Caco-2 (cell line): ENCODE measurements at places on chromosomes 7 and 10. TPM values are rescaled to one million over a fixed set of nuclear protein-coding genes. Genes with fewer than 3 reads are reported as not detected.

The AKR1B1 gene
- 58.6 and 62.8 TPM in 2 replicates for total RNA-seq

The FOXI2 gene
- total RNA-seq: not detected in 2 replicates

The FFAR4 gene
- total RNA-seq: 2.5 and 2.7 TPM in 2 replicates

- no peak for DNase-seq
- no peak overlapping the region for H3K27ac ChIP-seq
- H3K27me3 ChIP-seq: no peaks in the 10 kb centered on the region
- H3K36me3 ChIP-seq: no peaks in the 10 kb centered on the region; the same call in 1 of the 2 replicates
Measured at GRCh38 chr7:66119245-66119850, 4.7 kb downstream of the CRCP start.

GRCh38 chr7:123675181-123675473, 19.5 kb downstream of the LMOD2 start:
- no peaks in the 10 kb centered on the region for H3K4me1 ChIP-seq
- no peak for DNase-seq
- H3K36me3 ChIP-seq: no peaks in the 10 kb centered on the region
- H3K27ac ChIP-seq: no peak overlapping the region
- no peak overlapping the region for H3K4me3 ChIP-seq

DNA sequence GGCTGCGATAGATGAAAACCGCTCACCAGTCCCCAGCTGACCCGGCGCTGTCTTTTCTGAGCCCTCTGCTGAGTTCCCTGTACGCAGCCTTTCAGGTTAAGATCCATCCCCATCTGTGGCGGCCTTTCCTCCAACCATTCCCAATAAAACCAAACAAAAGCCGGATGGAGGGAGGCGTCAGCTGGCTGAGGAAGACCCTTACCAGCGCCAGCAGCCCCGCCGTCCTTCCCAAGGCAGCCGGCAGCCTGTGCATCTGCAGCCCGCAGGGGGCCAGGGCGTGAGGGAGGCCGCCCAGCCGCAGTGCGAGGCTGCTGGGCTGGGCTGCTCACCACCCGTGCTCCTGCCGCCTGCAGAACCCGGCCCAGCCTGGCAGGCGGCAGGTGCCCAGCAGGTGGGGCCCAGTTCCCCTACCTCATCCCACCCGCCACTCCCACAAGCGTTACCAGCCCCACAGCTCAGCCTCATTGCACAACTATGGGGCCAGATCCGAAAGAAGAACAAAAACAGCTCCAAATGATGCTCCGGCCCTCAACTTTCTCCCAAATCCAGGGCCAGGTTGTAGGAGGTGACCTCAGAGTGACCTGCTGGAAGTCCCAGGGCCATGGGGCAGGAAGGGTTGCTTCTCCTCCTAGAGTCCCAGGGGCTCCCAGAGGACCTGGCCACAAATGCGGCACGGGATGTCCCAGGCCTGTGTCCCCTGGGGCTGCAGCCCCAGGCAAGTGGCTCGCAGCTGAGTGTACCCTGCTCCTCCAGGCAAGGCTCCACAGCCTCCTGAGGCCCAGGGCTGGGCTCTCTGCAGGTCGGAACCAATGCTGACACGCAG, 23.8 kb downstream of the PAPOLB start:
- H3K27me3 ChIP-seq: no peaks in the 10 kb centered on the region
- H3K4me1 ChIP-seq: no peaks in the 10 kb centered on the region
- H3K36me3 ChIP-seq: no peaks in the 10 kb centered on the region
- H3K27ac ChIP-seq: no peak overlapping the region
- no peak overlapping the region for H3K4me3 ChIP-seq
- no peak for DNase-seq

GRCh38 chr7:44986218-44987053, 7.6 kb upstream of the MYO1G start:
- peaks cover 11% of the 10 kb centered on the region for H3K4me1 ChIP-seq
- DNase-seq: peak; percentile 97
- H3K4me3 ChIP-seq: peak overlapping the region; percentile 80

DNA sequence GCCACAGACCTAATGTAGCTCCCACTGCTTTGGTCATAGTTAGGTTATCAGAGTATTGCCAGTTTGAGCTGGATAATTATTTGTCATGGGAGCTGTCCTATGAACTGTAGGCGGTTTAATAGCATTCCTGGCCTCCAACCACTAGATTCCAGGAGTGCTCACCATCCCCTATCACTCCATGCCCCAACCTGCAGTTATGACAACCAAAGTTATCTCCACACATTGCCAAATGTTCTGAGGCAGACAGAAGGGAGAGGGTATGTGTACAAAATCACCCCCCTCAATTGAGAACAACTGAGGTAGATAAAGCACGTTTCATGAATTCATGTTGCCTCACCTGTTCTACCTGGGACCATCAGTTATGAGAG, 119.0 kb upstream of the CACUL1 start:
- no peaks in the 10 kb centered on the region for H3K36me3 ChIP-seq
- no peak overlapping the region for H3K4me3 ChIP-seq
- no peak overlapping the region for H3K27ac ChIP-seq
- peaks cover 24% of the 10 kb centered on the region for H3K4me1 ChIP-seq
- no peaks in the 10 kb centered on the region for H3K27me3 ChIP-seq

GRCh38 chr7:4265066-4265465, 417.0 kb upstream of the FOXK1 start:
- H3K36me3 ChIP-seq: no peaks in the 10 kb centered on the region
- H3K27ac ChIP-seq: no peak overlapping the region
- H3K4me1 ChIP-seq: no peaks in the 10 kb centered on the region
- no peak overlapping the region for H3K4me3 ChIP-seq

DNA sequence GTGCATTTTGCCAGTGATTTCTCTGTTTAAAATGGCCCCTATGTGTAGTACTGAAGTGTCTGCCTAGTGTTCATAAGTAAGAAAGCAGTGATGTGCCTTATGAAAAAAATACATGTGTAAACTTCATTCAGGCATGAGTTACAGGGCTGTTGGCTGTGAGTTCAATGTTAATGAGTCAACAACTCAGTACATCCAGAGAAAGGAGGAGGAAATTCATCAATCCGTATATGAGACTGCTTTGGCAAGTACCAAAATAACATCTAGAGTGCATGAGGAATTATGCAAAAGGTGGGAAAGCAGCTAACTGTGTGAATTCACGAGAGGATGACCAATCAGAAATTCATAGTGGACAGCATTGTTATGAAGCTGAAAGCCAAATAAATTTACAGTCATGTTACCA, 255.6 kb downstream of the ZEB1 start:
- H3K27ac ChIP-seq: no peak overlapping the region
- no peak for DNase-seq
- no peaks in the 10 kb centered on the region for H3K27me3 ChIP-seq
- no peaks in the 10 kb centered on the region for H3K4me1 ChIP-seq
- H3K36me3 ChIP-seq: no peaks in the 10 kb centered on the region

DNA sequence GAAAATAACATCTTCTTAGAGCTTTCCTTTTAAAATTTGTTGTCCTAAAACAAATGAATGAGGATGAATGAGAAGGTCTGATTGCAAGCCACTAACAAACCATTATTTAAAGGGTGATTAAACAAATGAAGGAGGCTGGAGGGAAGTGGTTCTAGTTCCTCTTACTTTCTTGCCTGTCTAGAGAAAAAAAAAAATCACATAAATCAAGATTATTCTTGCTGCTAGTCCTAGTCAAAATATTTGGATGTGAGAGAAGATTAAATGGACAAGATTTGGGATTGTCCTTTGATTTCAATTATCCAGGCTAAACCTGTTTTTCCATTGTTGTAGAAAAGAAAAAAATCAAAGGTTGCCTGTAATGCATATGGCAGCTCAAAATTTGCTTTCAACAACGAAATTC, 3.3 kb downstream of the SKAP2 start:
- DNase-seq: no peak
- no peaks in the 10 kb centered on the region for H3K36me3 ChIP-seq
- peaks cover 7% of the 10 kb centered on the region for H3K4me1 ChIP-seq
- H3K27ac ChIP-seq: no peak overlapping the region
- no peak overlapping the region for H3K4me3 ChIP-seq

DNA sequence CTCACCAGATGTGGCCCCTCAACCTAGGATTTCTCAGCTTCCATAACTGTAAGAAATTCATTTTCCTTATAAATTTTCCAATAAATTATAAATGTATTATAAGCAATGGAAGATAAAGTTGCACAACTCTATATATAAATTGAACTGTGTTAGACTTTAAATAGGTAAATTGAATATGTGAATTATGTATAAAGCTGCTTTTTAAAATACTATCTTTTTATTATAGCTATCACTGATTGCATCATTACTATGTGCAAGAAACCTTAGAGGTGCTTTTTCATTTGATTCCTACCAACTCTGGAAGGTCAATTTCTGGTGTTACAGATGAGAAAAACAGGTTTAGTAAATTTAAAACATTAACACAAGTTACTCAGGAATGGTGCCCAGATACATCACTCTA, 8.4 kb downstream of the MTERF1 start:
- H3K4me3 ChIP-seq: no peak overlapping the region
- no peak overlapping the region for H3K27ac ChIP-seq
- no peaks in the 10 kb centered on the region for H3K36me3 ChIP-seq
- DNase-seq: no peak
- H3K4me1 ChIP-seq: no peaks in the 10 kb centered on the region

- peaks cover 26% of the 10 kb centered on the region for H3K4me1 ChIP-seq
- no peaks in the 10 kb centered on the region for H3K27me3 ChIP-seq
- no peak for DNase-seq
- H3K27ac ChIP-seq: no peak overlapping the region
- H3K4me3 ChIP-seq: no peak overlapping the region
- H3K36me3 ChIP-seq: no peaks in the 10 kb centered on the region
Measured at GRCh38 chr10:72248468-72249151, 25.1 kb upstream of the DDIT4 start.

- H3K36me3 ChIP-seq: peaks cover 3% of the 10 kb centered on the region
- no peaks in the 10 kb centered on the region for H3K27me3 ChIP-seq
- no peak overlapping the region for H3K27ac ChIP-seq
- H3K4me3 ChIP-seq: no peak overlapping the region
- H3K4me1 ChIP-seq: no peaks in the 10 kb centered on the region
- no peak for DNase-seq
Measured at GRCh38 chr10:79286318-79286951, 60.8 kb upstream of the PPIF start.

- DNase-seq: peak; percentile 79
- H3K4me3 ChIP-seq: no peak overlapping the region
- H3K4me1 ChIP-seq: peaks cover 14% of the 10 kb centered on the region
- no peaks in the 10 kb centered on the region for H3K27me3 ChIP-seq
Measured at GRCh38 chr7:51366930-51367613, 50.5 kb upstream of the COBL start.

GRCh38 chr7:47335557-47336471, 246.1 kb downstream of the TNS3 start:
- no peak overlapping the region for H3K4me3 ChIP-seq
- no peak for DNase-seq
- no peaks in the 10 kb centered on the region for H3K27me3 ChIP-seq
- peaks cover 2% of the 10 kb centered on the region; the same call in 1 of the 2 replicates for H3K36me3 ChIP-seq
- no peaks in the 10 kb centered on the region for H3K4me1 ChIP-seq

DNA sequence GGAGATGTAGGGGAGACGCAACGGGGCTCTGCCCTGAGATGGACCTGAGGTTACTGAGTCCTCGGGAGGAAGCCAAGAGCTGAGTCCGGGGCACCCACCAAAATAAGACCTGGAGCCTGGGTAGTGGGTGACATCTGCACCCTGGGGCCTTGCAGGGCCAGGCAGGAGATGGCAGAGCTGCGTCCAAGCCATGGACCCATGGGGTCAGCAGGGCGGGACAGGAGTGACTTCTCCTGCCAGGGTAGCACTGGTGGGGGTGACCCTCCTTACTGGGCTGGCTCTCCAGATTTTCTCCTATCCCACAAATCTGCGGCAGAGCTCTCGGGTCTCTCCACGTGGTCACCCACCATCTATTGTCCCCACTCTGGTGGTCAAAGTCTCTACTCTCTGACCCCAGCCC, 2.1 kb downstream of the GHRHR start:
- H3K36me3 ChIP-seq: no peaks in the 10 kb centered on the region
- no peaks in the 10 kb centered on the region for H3K27me3 ChIP-seq
- no peak for DNase-seq
- H3K27ac ChIP-seq: no peak overlapping the region

GRCh38 chr7:128841921-128842673, 11.9 kb downstream of the FLNC start:
- H3K4me1 ChIP-seq: no peaks in the 10 kb centered on the region
- H3K27ac ChIP-seq: no peak overlapping the region
- H3K27me3 ChIP-seq: no peaks in the 10 kb centered on the region
- H3K4me3 ChIP-seq: no peak overlapping the region
- DNase-seq: peak; percentile 58

- H3K4me1 ChIP-seq: peaks cover 35% of the 10 kb centered on the region
- H3K4me3 ChIP-seq: no peak overlapping the region
- DNase-seq: no peak
- no peaks in the 10 kb centered on the region for H3K36me3 ChIP-seq
- no peaks in the 10 kb centered on the region for H3K27me3 ChIP-seq
Measured at GRCh38 chr10:99869581-99870122, 87.2 kb downstream of the ABCC2 start.

- H3K36me3 ChIP-seq: no peaks in the 10 kb centered on the region
- no peak overlapping the region for H3K4me3 ChIP-seq
- DNase-seq: no peak
- H3K27ac ChIP-seq: no peak overlapping the region
Measured at GRCh38 chr10:58079461-58079860, 188.2 kb downstream of the IPMK start.
